ENCODE measurements at places on chromosomes 6 and 20.

GRCh38 chr6:128365520-128366160 lies 154.8 kb downstream of the PTPRK start:
- no peak for DNase-seq

DNA sequence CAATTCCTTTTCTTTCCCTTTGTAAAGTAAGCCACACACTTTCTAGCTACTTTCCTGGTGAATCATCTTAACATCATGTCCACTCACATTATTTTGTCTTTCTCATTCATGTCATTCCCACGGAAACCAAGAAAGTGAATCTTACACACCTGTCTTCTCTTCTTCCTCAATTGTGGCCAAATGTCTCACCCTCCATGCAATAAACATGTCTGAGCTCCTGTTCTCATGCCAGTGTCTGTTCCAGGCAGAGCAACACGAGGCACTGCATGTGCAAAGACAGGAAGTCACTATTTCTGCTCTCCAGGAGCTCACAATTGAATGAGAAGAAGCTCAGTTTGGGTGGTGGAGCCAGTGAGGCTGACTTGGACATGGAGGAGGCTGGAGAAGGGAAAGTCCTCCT lies 29.0 kb upstream of the TMEM244 start:
- peak; percentile 23 for DNase-seq

GRCh38 chr20:33940666-33941065 lies 53.0 kb upstream of the RALY start:
- no peak for DNase-seq

- no peak for DNase-seq
Measured at GRCh38 chr6:150877928-150878327, 12.4 kb downstream of the MTHFD1L start.

GRCh38 chr20:60138256-60139220 lies 180.3 kb downstream of the CDH26 start:
- DNase-seq = no peak

DNA sequence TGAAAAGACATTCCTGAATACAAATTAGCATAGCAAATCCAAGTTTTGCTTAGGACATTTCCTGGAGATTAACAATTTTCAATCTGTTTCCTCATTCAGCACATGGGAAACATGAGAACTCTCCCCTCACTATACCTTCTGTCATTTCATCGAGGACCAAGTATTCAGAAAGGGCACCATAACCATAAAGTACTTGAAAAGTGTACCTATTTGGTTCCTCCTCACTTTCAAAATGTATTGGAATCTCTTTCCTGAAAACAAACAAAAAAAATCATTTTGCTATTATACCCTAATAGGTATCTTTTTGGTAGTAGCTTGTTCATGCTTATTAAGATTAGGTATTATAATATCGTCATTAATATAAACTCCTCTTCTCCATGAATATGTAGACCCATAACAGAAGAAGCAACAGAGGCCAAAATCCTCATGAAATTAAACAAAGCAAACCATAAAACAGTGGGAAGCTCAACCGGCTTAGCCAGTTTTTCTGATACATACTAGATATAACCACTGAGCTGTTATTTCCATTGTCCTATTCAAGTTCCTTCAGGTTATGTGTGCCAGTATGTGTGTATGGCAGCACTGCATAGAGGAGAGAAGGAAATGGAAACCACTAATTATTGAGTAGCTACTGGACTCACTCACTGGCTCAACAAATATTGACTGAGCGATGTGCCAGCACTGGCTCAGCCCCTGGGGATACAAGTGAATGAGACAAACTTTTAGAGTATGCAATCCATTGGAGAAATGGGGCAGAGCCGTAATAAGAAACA lies 274.0 kb downstream of the MAFB start:
- DNase-seq = no peak

- no peak for DNase-seq
Measured at GRCh38 chr6:169962604-169963469, 211.4 kb downstream of the ERMARD start.

- DNase-seq = peak; percentile 36
Measured at GRCh38 chr20:47502271-47503239, 868 bp downstream of the NCOA3 start.

DNA sequence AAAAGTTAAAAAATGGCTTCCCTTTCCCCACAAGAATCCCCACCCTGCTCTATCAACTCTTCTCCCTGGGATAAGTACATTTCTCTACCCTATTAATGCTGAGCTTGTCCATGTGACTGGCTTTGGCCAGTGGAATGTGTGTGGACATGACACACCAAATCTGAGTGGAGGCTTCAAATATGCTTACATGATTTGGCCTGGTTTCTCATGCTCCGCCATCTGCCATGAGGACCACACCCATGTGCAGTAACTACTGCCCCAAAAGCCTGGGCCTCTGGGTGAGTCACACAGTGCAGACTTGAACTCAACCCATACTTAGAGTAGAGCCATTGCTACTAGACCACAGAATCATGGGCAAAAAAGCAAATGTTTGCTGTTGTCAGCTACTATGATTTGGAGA lies 65.4 kb downstream of the PRND start:
- no peak for DNase-seq

DNA sequence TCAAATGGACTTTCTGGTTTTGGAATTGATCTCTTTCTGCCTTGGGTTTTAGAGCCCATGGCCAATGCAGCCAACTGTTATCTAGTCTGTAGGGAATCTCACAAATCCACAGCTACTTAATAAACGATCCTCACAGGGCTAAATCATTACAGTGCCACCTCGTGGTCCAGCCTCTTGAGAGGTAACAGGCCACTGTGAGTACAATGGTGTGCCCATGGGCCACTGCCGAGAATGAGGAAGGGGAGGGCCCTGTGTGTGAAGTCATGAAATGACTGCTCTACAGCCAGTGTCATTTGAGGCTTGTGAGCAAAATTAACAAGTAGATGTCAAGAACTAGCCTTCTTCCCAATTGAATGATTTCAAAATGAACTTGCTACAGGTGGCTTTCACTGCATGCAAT lies 54.3 kb upstream of the GMPR start:
- DNase-seq = peak; percentile 67

- DNase-seq = peak; percentile 78
Measured at GRCh38 chr6:42104095-42104803, 38.2 kb downstream of the C6orf132 start.

- peak; percentile 87 for DNase-seq
Measured at GRCh38 chr6:12545619-12546409, 170.8 kb upstream of the PHACTR1 start.

GRCh38 chr20:20102163-20102562 lies 49.8 kb downstream of the CFAP61 start:
- no peak for DNase-seq

- DNase-seq = peak; percentile 93
Measured at GRCh38 chr20:33859157-33859695, 48.1 kb downstream of the CHMP4B start.

DNA sequence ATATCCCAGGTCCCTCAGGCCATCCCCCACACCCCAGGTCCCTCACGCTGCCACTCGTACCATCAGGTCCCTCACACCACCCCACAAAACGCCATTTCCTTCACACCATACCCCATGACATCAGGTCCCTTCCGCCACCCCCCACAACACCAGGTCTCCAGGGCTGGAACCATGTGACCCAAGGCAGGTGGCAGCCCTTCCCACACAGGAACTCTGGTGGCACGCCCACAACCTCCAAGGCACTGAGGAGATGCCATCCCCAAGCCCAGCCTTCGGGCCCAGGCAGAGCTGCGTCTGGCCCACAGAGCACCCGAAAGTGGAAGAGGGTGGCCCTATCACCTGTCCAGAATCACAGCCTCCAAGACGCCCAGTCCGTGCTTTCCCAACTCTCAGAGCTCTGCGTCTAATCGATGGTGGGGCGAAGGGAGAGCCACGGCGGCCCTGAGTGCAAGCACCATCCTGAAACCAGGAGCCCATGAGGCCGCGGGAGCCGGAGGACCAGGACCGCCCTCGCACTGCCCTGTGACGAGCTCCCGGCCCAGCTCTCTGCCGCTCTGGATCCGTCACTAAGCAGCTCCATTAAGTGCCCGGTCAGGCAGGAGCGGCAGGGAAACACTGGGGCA lies 12.7 kb downstream of the TAF4 start:
- no peak for DNase-seq

- DNase-seq = peak; percentile 85
Measured at GRCh38 chr6:33208091-33208967, at the start of gene RING1. Gene RING1, plus strand, starts transcription at chr6:33208500. Its CDS starts 323 bp downstream, at chr6:33208823.

- no peak for DNase-seq
Measured at GRCh38 chr6:147603392-147604081, 95.0 kb downstream of the SAMD5 start.

GRCh38 chr20:49672096-49672664 lies 41.5 kb downstream of the B4GALT5 start:
- DNase-seq = no peak

All from dermis blood vessel endothelial cell (primary cell).